Activated CD4-positive, alpha-beta T cell treated with anti-CD3 and anti-CD28 coated beads, Interleukin-2, amount 10 ng/mL, durations not matched to agents 24 days and 14 days (primary cell): ENCODE measurements at places on chromosomes 2 and 18.

GRCh38 chr2:199261936-199262335 is 195.8 kb downstream of the SATB2 start:
- DNase-seq = no peak

DNA sequence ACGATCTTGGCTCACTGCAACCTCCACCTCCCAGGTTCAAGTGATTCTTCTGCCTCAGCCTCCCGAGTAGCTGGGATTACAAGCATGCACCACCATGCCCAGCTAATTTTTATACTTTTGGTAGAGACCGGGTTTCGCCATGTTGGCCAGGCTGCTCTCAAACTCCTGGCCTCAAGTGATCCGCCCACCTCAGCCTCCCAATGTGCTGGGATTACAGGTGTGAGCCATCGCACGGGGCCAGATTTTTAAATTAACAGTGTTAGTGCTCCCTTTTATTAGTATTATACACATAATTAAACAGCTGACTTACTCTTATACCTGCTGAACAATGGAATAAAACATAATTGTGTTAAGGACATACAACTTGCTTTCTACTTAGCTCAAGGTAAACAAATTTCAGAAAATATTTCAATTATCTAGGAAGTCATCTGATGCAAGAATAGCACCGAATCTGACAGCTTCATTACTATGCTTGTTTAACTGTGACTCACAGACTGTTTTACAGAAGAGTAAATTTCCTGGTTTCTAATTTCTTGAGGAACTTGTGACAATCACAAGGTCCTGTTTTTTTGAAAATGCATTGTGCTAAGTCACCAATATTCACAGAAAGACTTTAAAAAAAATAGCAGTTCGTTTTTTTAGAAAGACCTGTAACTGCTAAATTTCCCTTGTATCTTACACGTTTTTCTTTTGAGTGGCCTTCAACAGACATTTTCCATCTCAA is 51.2 kb downstream of the SPIRE1 start:
- DNase-seq = no peak

DNA sequence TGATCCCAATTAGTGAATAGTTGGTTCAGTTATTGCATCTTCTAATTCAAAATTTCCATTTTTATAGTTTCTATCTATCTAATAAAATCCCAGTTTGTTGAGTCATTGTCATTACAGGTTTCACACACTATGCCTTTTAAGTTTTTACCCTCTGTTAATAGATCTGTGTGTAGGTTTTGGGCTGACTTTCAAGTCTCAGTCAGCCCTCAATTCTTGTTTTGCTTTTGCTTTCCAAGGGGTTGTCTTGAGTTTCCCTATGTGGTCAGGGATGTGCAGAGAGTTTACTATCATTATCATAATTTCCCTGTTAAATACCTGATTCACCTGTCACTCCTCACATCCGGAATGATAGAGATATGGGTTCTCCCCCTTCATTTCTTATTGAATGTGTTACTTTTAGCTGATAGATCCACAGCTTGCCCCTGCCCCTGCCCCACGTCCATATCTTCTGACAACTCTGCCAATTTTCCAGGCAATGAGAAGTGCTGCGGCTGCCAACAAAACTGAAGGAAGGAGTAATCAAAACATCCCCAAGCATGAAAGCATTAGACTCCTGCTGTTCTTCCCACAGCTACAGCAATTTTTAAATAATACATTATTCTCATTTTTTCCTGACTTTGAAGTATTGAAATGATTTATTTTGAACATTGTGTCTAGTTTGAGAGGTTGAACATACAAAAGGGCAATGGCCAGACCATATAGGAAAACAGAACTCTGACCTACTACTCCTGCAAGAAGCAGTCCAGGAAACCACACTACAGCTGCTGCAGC is 1064.8 kb downstream of the SUCLG1 start:
- DNase-seq = no peak

GRCh38 chr2:44291281-44292248 is 16.3 kb downstream of the SLC3A1 start:
- DNase-seq = no peak

DNA sequence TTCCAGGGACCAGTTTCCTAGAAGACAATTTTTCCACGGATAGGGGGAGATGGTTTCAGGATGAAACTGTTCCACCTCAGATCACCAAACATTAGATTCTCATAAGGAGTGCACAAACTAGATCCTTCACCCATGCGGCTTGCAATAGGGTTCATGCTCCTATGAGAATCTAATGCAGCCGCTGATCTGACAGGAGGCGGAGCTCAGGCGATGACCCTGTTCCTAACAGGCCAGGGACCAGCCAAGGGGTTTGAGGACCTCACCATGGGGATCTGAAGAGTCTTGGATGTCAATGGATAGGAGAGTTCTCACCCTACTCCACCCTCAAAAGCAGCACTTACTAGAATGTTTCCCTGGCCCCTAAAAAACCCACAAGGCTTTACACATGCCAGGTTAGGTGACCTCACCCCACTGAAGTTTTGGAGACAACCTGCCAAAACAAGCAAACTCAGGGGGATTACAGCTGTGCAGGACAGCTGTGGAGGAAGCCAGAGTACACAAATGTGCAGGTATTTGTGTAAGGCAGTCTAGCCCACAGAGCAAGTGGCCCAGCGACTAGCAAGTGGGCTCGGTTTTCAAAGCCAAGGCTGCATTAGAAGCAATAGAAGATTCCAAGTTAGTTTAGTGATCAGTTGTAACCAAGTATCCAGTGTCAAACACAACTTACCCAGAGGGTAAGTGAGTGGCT is 3.9 kb downstream of the EVA1A start:
- DNase-seq = no peak

DNA sequence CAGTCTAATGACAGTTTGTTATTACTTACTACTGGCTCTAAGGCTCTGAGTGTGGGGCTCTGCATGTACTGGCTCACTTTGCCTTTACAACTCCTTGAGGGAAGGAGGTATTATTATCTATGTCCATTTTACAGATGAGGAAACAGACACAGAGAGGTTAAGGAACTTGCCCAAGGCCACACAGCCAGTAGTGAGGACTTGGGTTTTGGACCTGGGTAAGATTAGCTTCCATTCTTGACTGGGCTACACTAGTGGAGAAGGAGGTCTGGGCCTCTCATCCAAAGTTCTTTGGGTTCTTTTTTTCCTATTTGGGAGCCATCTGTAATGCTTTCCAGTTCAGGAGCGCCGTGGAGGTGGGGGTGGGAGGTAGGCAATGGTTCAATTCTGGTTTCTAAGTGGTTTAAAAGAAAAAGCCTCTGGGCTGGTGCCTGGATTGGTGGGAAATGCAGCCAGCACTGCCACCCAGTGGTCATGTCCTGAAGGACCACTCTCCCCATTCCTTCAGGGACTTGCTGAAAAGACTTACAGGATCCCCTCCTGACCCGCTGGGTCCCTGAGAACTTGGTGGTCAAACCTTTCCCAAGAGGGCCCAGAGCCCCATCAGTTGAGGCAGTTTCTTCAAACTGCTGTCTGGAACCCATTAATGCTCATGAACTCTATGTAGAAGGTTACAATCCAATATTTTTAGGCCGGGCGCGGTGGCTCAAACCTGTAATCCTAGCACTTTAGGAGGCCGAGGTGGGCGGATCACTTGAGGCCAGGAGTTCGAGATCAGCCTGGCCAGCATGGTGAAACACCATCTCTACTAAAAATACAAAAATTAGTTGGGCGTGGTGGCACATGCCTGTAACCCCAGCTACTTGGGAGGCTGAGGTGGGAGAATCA is 38.6 kb upstream of the NOTO start:
- DNase-seq = peak; percentile 89

DNA sequence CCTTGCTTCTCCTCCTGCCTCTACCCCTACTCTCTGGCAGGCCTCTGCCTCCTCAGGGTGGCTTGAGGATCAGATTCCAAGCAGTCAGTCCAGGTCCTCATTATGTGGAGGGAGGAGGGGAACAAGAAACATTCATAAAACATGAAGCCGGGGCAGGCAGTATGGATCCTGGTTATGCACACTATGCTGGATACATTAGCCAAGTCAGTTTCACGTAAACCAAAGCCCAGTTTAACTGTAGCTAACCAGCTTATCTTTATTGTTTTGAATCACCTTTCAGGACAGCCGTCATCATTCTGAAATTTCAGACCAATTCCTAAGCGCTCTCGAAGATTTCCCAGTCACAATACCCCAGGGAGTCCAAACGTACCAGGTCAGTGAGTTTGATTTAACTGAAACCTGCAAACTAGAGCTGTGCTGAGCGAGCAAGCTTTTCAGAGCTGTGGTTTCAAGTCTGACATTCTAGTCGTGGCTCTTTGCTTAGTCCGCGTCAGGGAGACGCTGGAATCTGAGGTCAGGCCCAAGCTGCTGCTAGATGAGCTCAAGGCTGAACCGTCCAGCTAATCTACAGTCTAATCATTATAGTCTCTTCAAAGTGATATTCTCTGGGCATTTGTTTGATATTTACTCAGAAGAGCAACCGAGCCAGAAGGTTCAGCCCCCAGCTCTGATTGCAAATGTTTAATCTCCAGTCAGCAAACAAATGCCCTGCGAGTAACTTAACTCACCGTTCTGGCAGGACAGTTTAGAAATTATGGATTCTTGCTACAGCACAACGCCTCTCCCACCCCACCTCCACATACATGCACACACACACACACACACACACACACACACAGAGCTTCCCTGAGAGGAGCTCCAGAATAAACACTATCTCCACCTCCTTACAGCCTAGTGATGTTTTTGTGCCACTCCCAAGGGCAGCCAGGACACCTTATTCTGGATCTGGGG is 63.8 kb upstream of the BZW1 start:
- no peak for DNase-seq

DNA sequence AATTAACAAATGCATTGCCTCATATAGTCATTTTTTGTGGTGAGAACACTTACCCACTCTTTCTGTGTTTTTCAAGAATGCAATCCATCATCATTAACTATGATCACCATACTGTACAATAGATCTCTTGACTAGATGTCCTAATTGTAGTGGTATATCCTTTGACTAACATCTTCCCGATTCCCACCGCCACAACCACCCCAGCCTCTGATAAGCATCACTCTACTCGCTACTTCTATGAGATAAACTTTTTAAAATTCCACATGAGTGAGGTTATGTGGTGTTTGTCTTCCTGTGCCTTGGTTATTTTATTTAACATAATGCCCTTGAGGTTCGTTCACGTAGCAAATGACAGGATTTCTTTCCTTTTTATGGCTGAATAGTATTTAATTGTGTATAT is 6.6 kb downstream of the VWA3B start:
- no peak for DNase-seq

DNA sequence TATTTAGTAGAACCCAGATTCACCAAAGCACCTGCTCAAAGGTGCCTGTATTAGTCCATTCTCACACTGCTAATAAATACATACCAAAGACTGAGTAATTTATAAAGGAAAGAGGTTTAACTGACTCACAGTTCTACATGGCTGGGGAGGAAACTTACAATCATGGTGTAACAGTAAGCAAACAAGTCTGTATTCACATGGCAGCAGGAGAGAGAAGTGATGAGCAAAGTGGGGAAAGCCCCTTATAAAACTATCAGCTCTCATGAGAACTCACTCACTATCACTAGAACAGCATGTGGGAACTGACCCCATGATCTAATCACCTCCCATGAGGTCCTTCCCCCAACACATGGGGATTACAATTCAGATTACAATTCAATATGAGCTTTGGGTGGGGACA is 28.0 kb upstream of the DDX18 start:
- DNase-seq = no peak

DNA sequence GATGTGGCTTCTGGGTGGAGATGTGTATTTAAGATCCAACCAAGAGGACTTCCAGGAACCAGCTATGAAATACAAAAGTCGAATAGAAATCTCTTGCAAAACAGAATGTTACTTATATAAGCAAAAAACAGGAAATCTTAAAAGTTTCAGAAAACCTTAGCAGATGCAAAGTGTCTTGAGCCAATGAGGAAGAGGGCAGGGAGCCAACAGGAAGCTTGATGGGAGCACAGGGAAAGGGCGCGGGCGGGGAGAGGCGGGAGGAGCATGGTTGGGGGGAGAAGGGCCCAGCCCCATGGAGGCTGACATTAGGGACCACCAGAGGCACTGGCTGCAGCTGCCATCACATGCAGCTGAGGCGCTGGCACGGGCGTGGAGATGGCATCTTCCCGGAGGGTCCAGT is 203.3 kb downstream of the SNTG2 start:
- no peak for DNase-seq

- DNase-seq = no peak
Measured at GRCh38 chr2:23248667-23249066, 136.3 kb upstream of the KLHL29 start.

GRCh38 chr2:147523415-147523814 is 321.4 kb upstream of the ACVR2A start:
- DNase-seq = no peak

- DNase-seq = no peak
Measured at GRCh38 chr18:11258039-11258610, 108.8 kb upstream of the PIEZO2 start.

GRCh38 chr2:5749347-5749746 is 57.2 kb downstream of the SOX11 start:
- no peak for DNase-seq
